Stimulated activated CD4-positive, alpha-beta T cell treated with anti-CD3 and anti-CD28 coated beads, Interleukin-1b, Interleukin-23, amount 100 ng/mL, for 1 hour (primary cell): ENCODE measurements at places on chromosomes 5 and 9.

- DNase-seq = no peak
Observed at GRCh38 chr9:23765561-23765960, 60.5 kb downstream of the ELAVL2 start.

DNA sequence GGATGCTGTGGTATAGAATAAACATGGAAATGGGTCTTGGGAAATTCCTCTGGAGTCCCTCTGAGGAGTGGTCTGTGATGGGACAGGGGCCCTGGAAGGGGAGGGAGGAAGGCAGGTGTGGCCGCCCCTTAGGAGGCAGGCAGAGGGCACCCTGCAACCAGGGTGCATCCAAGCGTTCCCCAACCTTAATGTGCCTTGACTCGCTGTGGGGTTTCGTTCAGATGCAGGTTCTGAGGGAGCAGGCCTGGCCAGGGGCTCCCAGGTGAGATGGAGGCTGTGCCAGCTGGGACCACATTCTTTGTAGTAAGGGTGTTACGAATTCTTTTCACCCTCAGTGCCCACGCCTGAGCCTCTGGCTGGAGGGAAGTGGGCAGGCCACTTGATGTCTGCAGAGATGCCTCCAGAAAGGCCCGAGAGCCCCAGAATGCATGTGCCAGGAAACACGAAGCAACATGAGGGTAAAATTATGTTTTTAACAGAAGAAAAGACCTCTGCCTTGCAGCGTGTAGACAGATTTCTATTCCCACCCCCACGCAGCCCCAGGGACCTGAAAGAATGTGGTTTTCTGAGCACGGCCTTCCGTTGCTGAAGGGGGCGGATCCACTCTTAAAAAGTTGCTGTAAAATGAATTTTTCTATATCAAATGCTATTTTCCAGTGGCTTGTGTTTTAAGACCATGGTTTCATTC lies 150.4 kb upstream of the IER5L start:
- DNase-seq = no peak

- no peak for DNase-seq
Observed at GRCh38 chr5:68178579-68178978, 37.0 kb upstream of the PIK3R1 start.

GRCh38 chr9:136857166-136857565 lies 5.0 kb downstream of the MAMDC4 start:
- DNase-seq = no peak

DNA sequence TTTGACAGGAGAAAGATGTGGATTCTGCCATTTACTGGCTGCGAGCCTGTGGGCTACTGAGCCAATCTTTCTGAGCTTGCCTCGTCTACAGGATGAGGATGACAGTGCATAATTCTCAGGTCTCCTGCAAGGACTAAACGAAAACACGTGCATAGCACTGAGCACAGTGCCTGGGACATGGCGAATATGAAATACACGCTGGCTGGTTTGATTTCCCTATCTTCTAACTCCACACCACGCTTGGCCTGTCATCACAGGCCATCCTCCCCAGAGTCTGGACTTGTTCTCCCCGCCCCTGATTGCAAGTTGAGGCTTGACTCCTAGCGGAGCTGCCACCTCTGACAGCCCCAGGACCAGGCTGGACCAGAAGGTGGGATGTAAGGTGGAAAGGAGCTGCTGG lies 37.9 kb downstream of the ARPC5L start:
- DNase-seq = no peak

- no peak for DNase-seq
Observed at GRCh38 chr5:96790961-96791504, 16.7 kb downstream of the ERAP1 start.

- DNase-seq = peak; percentile 5
Observed at GRCh38 chr9:36328798-36329411, 70.7 kb upstream of the GNE start.

DNA sequence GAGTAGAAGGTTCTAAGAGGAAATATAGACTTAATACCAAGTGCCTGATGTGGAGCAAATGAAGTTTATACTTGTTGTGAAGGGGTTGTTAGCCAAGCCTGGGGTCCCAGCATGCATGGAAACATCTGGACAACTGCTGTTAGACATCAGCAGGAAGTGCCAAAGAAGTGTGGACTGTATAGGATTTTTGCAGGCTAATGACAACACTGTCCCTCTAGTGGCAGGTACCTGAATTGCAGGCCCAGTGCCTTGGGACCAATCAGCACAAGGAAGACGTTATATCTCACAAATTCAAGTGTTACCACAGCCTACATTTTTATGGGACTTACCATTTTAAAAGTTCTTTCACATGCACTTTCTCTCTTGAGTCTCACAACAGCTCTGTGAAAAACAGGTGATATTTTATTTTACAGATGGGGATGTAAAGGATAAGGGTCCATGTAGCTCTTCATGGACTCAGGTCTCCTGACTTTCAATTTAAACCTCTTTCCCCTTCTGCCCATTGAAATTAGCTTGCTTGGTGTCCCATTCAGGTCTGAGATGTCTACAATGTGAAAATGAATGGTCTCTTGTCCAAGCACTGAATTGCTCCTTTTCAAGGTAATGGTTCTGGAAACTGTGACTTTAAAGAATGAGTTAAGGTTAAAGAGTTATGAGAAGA lies 89.0 kb upstream of the MAP1B start:
- DNase-seq = no peak

DNA sequence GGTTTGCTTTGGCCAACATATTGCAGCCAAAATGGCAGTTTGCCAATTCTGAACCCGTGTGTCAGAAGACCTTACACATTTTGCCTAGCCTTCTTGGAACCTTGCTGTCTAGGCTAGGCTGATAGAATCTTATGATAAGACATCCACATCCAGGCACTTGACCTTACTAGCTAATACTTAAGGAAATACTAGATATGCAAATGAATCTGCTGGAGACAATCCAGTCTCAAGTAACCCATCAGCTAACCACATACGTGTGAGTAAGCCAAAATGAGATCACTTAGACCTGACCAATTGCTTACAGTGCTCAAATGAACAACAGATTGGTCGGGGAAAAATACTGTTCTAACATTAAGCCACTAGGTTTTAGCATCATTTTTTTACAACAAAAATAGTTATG lies 1504.6 kb upstream of the CDH9 start:
- no peak for DNase-seq

DNA sequence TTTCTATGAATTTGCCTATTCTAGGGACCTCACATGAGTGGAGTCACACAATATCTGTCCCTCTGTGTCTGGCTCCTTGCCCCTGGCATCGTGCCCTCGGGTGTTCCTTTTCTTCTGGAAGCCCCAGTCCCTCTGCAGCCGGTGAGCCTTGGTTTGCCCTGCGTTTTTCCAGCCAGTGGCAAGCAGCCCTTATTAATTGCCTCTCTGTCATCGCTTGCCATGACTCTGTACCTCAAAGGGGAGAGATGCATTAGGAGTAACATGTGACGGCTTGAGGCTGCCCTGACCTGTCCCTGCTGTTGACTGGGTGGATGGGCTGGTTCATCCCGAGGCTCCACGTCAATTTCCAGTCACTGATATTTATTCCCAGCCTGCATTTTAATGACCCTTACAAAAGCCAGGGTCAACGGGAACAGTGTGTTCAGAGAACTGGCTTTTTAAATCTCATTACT lies 87.3 kb downstream of the CFAP90 start:
- no peak for DNase-seq

- DNase-seq = no peak
Observed at GRCh38 chr5:95069021-95069420, 215.9 kb downstream of the MCTP1 start.

DNA sequence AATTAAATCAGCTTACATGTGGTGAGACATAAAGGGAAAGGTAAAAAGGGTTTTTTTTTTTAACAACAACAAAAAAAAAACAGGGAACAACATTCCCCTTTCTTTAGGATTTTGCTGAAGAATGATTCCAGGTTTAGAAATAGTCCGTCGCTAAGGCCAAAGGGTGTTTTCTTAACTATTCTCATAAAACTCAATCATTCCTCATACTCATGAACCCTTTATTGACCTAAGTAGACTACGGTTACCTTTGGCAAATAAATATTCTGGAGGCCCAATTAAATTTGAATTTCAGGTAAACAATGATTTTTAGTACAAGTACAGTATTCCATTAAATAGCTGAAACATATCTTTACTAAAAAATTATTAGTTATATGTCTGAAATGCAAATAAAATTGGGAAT lies 55.6 kb upstream of the CCNG1 start:
- DNase-seq = no peak

- no peak for DNase-seq
Observed at GRCh38 chr5:118711727-118712126, 276.6 kb downstream of the DTWD2 start.

- DNase-seq = no peak
Observed at GRCh38 chr9:77802515-77803293, 154.6 kb upstream of the GNA14 start.

DNA sequence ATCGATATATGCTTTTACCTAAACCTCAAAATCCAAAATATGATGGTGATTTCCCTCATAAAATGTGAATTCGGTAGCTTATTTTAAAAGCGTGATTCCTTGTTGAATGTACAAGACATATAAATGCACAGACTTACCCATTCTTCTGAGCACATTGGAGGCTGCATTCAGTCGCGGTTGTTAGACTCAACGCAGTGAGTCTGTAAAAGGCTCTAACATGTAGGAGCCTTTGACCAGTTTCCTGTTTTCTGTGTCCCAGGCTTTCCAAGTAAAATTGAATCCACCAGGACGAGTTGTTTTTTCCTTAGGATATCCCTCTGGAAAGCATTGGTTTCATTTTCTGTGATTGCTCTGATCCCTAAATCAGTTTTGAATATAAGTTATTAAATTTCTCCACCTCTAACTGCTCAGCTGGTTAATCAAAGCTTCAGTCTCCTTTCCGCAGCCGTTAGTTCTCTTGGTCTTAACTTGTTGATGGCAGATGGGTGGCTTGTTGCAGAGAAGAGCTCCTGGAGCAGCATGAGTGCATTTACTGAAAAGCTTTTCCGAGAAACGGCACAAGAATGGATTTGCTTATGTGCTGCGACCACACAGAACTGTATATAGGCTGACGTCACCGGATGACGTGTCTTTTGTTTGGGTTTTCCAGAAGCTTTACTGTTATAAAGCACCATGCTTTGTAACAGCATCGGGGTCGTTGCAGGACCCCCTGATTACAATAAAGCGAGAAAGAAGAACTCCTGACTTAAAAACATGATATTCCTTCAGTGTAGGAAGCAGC lies at the start of gene LRRTM2:
Gene LRRTM2 (minus strand): TSS at position 565 of the 781 bp plus-strand sequence. CDS start 424 bp downstream, at position 141.
- no peak for DNase-seq

DNA sequence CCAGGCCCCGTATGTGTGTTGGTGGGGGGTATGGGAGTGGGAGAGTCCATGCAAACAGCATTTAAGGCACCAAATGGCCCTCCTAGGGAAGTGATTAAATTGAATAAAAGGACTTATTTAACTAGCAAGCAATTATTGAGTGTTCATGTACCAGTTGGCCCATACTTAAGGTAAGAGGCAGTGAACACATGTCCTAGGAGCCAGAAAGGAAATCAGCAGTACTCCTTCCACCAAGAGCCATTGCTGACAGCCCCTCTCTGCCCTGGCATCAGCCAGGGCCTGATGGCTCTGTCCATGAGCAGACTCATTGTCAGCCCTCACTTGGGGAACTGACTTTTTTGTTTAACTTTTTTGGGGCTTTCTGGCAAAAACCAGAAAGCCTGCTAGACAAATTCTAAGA lies 10.4 kb upstream of the SHROOM1 start:
- no peak for DNase-seq

DNA sequence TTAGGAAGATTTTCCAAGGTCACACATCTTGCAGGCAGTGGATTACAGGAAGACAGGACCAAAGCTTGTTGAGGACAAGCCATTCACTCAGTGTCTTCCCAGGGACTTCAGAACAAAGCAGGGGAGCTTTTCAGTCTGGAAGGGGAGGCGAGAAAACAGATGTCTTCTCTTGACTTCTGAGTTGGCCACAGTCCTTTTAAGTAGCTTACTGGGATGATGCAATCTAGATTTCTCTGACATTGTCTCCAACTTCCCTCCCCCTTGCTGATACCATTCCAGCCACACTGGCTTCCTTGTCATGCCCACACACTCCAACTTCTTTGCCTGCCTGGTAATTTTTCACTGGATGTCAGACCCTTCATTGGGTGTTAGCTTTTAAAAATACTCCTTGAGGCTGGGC lies 174.2 kb upstream of the TBC1D2 start:
- DNase-seq = no peak

DNA sequence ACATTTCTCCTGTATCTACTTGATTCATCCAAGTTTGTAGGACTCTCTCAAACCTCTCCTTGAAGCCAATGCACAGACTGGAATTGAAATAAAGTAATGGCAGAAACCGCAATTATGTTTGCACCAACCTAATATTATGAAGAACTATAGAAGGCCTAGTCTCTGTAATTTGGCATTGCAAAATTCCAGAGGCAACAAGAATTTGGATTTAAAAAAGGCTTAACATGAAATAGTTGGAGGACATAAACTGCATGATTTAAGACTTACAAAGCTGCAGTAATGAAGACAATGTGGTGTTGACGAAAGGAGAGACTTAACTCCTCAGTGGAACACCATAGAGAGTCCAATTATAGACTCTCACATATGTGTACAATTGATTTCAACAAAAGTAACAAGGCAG lies 117.8 kb upstream of the MINAR2 start:
- no peak for DNase-seq

GRCh38 chr5:16467363-16468219 lies 2.0 kb upstream of the ZNF622 start:
- no peak for DNase-seq

- no peak for DNase-seq
Observed at GRCh38 chr9:114806526-114806900, 674 bp upstream of the TNFSF15 start.

DNA sequence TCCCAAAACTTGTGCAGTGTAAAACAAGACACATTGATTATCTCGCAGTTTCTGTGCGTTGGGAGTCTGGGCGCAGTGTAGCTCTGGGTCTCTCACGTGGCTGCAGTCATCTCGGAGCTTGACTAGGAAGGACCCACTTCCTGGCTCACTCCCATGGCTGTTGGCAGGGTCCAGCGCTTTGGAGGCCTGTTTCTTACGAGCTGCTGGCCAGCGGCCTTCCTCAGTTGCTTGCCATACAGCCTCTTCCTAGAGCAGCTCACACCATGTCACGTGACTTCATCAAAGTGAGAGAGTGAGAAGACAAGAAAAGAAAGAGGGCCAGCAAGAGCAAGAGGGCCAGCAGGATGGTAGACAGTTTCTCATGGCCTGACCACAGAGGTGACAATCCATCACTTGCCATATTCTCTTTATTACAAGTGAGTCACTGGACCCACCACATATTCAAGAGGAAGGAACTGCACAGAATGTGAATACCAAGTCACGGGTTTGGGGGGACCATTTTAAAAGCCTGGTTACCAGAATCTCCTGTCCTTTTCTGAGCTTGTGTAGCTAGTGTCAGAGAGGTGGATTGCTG lies 36.2 kb downstream of the MCCC2 start:
- DNase-seq = no peak

GRCh38 chr5:55747778-55748318 lies 10.0 kb downstream of the DDX4 start:
- no peak for DNase-seq

- DNase-seq = no peak
Observed at GRCh38 chr5:132214491-132214890, 13.2 kb downstream of the P4HA2 start.

DNA sequence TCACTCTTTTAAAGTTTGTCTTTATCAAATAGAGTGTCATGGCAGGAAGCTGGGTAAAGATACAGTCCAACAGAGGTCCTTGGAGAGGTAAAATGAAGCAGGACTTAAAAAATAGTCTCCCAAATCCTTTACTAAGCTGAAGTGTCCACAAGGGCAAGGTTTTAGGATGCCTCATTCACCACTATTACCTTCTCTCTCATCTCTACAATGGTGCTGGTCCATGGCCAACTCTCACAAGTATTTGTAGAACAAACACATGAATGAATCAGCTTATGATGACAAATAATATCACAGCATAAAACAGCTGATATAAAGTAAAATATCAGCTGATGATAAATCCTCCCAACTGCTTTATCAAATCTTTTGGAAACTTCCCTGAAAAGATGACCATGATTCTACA lies 162.3 kb upstream of the ZNF462 start:
- no peak for DNase-seq
